ENCODE measurements at places on chromosomes 4 and X.

DNA sequence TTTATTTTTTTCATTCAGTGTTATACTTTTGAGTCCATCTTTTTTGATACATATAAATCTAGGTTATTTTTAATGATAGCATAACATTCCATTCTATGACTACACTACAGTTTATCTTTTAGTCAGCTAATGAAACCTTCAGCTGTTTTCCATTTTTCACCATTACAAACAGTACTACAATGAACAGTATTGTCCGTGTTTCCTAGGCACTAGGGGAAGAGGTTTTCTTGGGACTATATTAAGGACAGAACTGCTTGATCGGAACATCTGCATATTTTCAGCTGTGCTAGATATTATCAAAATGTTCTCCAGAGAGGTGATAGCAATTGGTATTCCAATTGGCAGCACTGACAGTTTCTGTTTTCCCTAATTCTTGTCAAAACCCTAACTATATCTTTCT lies 44.3 kb upstream of the HCCS start:
- no peak for DNase-seq

GRCh38 chr4:162101337-162101736 lies 62.5 kb downstream of the FSTL5 start:
- no peak for DNase-seq

DNA sequence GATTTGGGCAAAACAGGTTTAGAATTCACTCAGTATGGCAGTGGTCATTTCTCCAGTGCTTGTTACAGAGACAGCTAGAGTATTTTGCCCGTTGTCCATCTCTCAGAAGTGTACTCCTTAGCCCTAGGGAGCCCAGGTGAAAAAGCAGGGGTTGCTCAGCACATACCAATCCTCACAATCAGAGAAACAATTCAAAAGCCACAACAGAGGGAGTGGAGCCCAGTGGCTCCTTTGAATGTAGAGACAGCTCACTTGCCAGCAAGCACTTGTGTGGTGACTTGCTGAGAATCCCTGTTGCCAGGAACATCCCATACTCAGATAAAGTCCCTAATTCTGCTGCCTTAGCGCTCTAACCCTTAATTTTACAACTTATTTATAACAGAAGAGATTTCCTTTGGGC lies 1488.3 kb downstream of the RPA4 start:
- DNase-seq, result no peak

DNA sequence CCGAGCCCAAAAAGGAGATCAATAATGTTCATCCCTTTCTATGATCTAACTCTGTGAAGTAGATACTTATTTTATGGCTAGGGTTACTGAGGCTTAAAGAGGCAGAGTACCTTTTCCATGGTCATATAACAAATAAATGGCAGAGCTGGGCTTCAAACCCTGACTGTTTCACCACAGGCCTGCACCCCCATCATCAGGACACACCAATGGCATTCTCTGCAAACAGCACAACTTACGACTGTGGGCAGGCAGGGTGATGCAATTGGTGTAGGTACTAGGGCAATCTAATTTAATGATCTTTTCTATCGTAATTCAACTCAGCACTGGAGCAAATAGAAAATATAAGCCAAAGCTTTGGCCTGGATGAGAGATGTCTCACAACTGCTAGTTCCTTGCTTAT lies 118.8 kb upstream of the CBR4 start:
- no peak for DNase-seq

DNA sequence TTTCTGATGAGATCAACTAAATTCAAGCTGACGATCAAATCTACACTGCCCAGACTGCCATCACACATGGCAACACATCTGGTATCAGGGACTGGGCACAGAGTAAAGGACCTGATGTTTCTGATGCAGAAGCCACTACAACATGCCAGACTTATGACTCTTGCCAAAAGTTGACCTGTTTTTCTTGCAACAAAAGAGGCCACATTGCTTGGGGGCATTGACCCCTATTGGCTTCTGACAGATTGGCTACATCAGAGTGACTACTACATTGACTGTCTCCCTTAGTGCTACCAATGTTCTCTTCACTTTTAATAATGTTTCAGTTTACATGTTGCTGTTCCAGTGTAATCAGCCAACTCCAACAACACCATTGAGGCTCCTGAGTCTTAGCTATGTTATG lies 15.3 kb upstream of the SMIM10 start:
- DNase-seq, result no peak

All from cerebellar nuclear complex (tissue), 1 donor.